AML-193 (cell line): ENCODE measurements at places on chromosomes 7 and 10.

- DNase-seq, result peak; percentile 16
These were observed 3.4 kb downstream of the TACR2 start for GRCh38 chr10:69413221-69413865.

DNA sequence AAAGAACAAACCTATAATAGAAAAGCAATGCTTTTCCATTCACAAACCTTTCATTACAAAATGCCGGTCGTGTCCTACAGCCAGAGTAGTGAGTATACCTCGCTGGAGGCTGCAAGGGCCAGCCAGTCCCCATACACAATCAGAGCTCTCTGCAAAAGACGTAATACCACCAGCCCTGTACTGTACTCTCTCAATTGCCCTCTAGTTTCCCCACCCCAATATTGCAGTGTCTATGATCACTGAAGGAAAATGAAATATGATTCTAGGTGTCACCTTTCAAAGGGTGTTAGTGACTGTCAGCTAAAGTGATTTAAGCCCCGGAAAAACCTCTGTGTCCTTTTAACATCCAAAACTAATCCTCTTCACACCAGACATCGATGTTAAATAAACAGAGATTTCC is 24.8 kb downstream of the PLXNA4 start:
- no peak for DNase-seq

- no peak for DNase-seq
These were observed 259.1 kb downstream of the KLF6 start for GRCh38 chr10:3525832-3526449.

GRCh38 chr10:133276435-133277201 is at the start of gene ADAM8:
ADAM8 (minus strand) TSS chr10:133276868; CDS start chr10:133276817, 51 bp downstream.
- no peak for DNase-seq

DNA sequence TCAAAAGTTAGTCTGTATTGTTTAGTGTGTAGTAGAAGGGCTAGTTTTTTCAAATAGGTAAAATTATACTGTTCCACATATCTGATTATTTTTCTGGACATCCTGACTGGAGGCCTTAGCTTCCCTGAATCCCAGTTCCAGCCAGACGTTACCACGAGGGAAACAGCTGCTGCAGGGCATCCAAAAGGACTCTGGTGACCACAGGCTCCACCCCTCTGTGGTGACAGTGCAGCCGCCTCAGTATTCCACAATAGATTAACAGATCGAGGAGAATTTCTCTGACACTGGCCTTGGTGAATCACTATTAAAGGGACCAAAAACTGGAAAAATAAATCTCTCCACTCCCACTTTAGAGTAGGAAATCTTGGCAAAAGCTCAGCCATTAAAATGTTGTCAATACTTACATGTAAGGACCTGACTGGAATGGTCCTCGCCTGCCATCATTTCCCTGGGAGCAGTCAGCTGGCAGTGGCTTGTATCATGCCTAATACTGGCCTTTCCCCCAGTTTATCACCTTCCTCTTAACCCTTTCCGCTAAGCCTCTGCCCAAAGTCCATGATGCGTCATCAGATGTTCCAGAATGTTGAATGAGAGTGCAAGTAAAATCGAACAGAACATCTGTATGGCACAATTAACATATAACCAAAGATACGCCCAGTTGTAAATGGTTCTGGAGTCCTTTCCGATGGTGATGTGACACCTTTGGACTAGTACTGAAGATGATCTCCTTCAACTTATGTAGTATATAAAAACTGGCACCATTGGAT is 31.6 kb downstream of the ENO4 start:
- no peak for DNase-seq

- no peak for DNase-seq
These were observed 837 bp upstream of the IGFBP3 start for GRCh38 chr7:45921699-45922519.

- DNase-seq, result no peak
These were observed 97.6 kb upstream of the GSDME start for GRCh38 chr7:24854866-24855265.

DNA sequence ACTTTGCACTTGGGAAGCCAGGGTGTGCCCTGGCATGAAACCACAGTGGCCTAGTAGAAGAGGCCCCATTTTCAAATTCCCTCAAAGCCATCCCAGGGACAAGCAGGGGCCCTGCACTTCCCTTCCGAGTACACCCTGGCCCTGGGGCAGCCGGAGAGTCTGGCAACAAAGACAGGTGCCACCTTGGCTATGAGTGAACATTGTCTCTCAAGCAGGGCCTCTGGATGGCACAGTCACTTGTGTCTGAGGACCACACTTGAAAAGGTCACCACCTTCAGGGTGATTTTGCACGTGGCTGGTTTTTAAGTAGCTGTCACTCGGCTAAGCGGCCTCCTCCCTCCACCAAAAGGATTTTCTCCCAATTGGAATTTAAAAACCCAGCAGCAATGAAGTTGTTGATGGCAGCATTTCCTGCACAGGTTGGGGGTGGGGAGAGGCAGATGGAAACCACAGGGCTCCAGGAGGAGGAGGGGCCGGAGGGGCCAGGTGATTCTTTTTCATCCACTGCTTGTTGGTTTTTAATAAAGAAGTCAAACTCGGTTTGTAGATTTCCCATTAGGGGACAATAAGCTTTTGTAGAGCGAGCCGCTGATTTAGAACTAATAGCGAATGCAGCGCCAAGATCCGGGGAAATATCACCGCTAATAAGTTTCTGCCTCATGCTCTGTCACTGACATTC is 33.9 kb downstream of the C10orf105 start:
- no peak for DNase-seq

DNA sequence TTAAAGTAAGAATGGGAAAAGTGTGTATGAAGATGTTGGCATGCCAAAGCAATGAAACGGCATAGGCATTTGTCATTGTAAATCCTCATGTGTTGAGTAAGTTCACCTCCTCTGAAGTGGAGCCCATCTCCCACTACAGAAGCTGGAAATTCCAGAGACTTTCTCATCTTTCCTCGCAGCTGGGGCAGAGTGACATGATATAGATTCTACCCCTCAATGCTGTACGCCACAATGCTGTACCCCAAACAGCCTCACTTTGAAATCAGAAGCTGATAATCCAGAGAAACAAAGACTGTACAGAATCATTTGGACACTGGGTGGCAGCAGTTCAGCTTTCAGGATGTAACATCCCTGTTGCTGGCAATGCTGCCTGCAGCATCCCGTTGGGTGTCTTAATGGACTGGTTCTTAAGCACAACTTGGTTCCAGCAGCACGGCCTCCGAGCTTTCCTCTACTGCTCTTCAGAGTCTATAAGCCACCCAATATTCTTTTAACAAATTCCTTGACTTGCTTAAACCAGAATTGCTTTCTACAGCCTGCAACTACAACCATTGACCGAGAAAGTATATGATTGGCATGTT is 18.8 kb downstream of the ZC3HAV1L start:
- peak; percentile 68 for DNase-seq

DNA sequence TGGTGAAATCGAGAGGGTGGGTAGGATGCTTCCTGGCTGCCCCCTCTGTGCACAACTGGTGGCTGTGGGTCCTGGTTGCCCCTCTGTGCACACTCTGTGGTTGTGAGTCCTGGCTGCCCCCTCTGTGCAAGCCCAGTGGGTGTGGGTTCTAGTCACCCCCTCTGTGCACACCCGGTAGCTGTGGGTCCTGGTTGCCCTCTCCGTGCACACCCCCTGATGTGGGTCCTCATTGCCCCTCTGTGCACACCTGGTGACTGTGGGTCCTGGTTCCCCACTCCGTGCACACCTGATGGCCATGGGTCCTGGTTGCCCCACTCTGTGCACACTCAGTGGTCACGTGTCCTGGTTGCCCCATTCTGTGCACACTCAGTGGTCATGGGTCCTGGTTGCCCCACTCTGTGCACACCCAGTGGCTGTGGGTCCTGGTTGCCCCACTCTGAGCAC is 20.3 kb upstream of the RET start:
- no peak for DNase-seq

DNA sequence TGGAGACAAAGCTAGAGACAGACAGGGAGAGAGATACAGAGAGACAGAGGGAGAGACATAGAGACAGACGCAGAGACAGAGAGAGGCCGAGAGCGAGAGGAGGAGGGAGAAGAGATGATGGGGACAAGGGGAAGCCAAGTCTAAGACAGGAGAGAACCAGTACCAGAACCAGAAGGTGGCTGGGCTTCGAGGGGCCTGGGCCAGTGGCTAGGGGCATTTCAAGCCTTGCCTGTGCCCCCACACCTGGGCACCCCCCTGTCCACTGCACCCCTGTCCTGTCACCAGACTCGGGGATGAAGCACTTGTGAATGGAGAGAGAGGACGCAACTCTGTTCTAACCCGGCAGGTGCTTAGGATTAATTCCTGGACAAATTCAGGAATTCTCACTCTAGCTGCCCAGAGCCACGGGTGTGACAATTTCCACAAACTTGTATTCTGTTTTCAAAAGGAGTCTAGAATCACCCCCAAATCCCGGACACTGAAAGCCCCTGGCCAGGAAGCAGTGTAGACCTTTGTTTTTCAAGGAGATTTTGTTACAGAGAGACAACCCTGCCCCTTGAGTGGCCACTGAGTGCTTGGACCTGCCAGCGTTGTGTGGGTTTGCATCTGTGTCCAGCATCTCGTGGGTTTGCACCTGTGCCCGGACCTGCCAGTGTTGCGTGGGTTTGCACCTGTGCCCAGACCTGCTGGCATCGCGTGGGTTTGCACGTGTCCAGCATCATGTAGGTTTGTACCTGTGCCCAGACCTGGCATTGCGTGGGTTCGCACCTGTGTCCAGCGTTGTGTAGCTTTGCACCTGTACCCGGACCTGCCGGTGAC is 157.3 kb downstream of the WDR37 start:
- no peak for DNase-seq

DNA sequence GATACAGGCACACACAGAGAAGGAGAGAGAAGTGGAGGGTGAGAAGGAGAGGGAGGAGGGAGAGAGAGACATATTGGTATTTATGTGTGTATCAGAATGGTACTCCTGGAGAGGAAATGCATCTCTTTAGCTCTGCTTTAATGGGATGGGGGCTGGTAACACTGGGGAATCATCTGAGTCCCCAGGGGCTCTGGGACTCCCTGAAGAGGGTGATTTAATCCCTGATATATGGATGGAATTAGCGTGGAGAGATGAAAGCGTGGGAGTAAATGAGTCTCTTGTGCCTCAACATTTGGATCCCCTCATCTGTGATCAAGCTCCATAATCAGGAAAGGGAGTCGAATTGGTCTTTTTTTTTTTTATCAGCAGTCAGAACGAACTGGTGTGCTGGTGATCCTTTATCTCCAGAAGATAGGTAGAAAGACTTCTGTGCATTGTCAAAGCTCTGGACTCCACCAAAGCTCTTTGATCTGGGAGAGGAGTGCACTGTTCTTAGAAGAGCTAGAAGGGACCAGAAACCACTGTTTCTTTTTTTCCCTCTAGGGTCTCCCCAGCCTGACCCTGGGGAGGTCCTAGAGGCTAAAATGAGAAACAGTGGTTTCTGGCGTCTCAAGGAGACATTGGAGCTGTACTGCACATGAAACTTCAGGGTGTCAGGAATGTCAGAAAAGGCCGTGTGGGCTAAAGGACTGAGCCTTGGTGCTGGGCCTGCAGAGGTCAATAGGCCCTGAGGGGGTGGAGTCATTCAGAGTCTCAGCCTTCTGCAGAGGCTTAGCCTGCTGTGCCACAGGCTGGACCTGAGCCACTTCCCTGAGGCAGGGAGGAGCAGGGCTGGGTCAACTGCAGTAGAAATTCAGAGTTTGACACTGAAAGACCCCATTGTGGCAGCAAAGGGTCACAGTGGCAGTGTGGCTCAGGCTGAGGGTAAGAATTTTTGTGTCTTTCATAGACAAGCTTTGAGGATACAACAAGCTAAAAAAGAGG is 234.4 kb upstream of the SLC26A5 start:
- no peak for DNase-seq

DNA sequence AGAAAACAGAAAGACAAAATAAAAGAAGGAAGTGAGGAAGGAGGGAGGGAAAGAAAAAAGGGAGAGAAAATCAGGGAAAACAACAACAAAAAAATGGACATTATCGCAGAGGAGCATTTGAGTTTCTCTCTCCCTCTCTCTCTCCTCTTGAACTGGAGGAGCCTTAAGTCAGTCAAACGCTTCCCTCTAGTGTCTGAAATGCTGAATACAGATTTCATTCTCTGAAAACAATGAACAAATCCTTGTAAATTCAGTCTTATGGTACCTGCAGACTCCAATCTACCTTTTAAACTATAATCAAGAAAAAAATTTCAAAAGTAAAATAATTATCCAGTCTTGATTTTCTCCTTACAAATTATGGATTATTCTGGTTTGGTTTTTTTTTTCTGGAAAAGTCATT is 89.2 kb upstream of the PFKP start:
- DNase-seq, result peak; percentile 25

- DNase-seq, result no peak
These were observed 36.1 kb downstream of the SORBS1 start for GRCh38 chr10:95525033-95525418.

DNA sequence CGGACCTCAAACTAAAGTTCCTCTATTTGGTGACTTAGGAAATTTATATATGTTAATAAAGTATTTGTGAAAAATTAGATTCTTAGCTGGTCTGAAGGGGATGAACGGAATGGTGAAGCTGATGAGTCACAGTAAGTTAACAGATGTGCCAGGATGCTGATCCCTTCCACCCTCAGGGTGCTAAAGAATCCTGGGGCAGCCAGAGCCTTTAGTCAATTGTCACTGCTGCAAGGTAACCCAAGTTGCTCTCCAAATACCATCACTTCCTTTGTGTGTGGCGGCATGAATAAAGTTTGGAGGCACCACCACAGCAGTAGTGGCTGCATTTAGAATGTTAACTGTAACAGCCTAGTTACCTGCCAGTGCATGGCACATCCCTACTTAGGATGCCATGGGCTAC is 222.6 kb upstream of the PPP1R3A start:
- DNase-seq, result no peak

GRCh38 chr7:92043637-92044036 is 90.6 kb downstream of the CYP51A1 start:
- DNase-seq, result no peak

- DNase-seq, result no peak
These were observed 115.9 kb downstream of the GPR85 start for GRCh38 chr7:112970771-112971170.

- DNase-seq, result no peak
These were observed 110.2 kb downstream of the CHN2 start for GRCh38 chr7:29304756-29305155.

- peak; percentile 59 for DNase-seq
These were observed 52.1 kb downstream of the ADRB1 start for GRCh38 chr10:114095559-114096337.

DNA sequence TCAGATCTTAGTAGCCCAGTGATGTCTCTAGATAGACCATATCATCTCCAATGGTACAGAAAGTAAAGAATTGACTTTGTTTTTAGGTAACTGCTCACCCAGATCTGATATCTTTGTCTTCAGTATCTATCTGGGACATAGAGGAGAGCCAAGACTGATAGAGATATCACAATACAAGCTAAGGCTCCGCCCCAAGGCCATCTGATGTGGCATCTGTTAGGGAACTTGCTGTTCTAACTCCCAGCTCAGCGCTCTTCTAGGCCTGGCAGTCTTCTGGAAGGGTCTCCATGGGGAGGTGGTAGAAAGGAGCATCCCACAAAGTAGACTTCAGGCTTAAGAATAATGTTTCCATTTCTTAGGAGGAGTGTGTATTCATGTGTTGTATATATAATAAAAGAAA is 88.4 kb upstream of the SAMD8 start:
- no peak for DNase-seq
